Globus pallidus (tissue), 1 donor: ENCODE measurements at places on chromosomes 3 and 15.

- DNase-seq: no peak
Measured at GRCh38 chr3:40680685-40681657, 156.2 kb downstream of the ZNF621 start.

DNA sequence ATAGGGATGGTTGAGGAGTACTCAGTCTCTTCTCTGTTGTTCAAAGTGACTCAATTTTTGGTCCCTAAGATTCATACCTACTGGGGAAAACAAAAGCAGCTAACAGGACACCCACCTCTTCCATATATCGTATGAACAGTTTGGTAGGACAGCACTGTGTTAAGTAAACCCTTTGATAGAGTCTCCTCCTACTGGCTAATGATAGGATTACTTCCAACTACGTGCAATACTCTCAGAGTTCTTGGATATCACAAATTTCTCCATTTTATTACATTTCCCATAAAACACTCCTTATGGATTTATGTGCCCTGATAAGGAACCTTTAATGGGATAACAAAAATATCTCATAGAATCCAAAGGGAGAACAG lies 200.2 kb upstream of the GOLGA6L4 start:
- peak; percentile 16 for DNase-seq

- no peak for DNase-seq
Measured at GRCh38 chr15:80823120-80823519, 44.0 kb downstream of the CEMIP start.

- DNase-seq: no peak
Measured at GRCh38 chr3:72448375-72448823, 399.8 kb downstream of the SHQ1 start.

- no peak for DNase-seq
Measured at GRCh38 chr3:178386401-178386800, 149.8 kb upstream of the KCNMB2 start.

- no peak for DNase-seq
Measured at GRCh38 chr3:145889730-145890129, 271.3 kb downstream of the PLOD2 start.

- DNase-seq: no peak
Measured at GRCh38 chr3:101229681-101230080, 90.7 kb downstream of the IMPG2 start.

- DNase-seq: no peak
Measured at GRCh38 chr3:177338697-177339219, 141.5 kb upstream of the TBL1XR1 start.

DNA sequence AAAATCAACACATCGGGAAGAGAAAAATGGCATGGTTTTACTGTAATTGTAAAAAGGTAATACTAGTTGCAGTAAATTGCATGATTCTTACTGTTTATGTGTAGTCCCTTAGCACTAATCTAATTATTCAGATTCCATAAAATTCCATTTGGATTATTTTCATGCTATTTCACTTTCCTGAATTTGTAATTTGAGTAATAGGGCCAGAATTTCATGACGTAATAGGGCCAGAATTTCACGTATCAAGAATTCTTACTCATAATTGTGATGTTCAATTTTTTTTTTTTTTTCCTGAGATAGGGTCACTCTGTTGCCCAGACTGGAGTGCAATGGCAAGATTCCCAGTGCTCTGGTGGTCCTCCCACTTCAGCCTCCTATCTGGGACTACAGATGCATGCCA lies 2.9 kb upstream of the U2SURP start:
- no peak for DNase-seq

GRCh38 chr3:132256989-132257388 lies 60.2 kb upstream of the ACP3 start:
- DNase-seq: peak; percentile 51

DNA sequence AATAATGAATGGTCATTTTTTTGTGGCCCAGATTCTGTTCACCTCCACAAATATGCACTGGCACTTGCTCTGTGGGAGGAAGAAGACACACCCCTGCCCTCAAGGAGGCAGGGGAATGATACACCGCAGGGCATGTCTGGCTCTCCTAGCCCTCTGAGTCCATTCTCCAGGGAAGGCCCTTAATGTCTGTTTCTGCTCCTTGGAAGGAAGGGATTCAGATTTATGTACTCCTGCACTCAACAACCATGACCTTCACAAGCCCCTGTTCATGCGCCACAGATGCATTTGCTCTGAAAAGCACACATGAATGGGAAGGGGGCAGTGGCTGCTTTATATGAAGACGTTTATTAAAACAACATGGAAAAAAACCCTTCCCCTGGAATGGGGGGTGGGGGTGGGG lies 333.8 kb downstream of the EPHB1 start:
- no peak for DNase-seq

DNA sequence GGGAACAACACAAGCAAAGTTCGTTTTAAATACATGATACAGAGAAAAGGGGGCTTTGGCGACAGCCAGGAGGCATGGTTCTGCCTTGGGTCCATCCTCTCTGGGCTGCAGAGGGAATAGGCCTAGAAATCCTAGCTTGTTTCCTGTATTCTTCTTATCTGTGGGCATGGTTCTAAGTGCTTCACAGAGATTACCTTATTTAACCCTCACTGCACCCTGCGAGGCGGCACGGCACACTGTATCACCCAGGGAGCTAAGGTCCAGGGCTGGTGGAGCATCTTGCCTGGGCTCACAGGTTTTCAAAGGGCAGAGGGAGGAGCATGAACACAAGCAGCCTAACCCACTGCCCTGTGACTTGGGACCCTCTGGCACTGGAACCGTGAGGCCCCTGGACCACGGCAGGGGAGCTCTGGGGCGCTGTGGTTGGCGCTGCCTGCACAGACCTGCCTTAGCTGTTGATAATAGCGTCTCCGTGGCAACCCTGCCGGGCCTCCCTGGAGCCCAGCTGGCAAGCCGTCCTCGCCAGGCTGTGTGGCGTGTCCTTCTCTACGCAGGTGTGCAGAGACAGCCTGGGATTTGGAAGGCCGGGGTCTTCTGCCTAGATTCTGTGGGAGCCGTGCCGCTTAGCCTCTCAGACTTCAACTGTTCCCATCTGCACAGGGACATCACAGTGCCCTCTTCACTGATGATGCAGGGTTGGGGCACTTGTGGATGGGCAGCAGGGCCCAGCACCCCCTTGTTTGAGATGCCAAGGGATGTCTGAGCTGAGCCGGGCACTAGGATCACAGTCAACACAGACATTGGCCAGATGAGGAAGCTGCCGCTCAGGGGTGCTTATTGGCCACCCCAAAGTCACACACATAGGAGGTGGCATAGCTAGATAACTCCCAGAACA lies 154.6 kb upstream of the TLE3 start:
- DNase-seq: no peak

- DNase-seq: no peak
Measured at GRCh38 chr3:126101521-126101982, 17.6 kb upstream of the SLC41A3 start.

DNA sequence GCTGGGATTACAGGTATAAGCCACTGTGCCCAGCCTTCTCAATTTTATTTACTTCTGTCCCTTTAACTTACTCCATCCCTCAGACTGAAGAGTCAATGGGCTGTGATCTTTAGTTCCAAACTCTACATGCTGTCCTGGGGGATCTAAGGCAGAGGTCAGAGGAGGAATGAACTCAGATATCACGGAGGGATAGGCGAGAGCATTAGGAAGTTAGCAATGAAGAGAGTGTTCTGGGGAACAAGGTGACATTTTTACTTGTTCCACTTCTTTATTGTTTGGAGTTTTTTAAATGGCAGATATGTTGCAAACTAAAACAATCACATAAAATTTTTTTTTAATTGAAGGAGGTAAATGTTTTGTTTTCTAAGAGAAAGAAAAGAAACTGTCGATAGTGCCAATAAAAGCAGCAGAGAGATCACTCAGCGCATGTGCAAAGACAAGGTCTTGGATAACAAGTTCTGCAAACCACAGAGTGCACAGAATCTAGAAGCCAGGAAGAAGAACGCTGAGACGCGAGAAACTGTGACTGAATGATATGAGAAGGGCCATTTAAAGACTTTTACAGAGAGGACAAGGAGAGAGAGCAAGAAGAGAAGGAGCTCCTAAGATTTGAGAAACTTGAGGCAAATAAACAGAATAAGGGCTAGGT lies 10.8 kb upstream of the CA12 start:
- no peak for DNase-seq

- no peak for DNase-seq
Measured at GRCh38 chr15:62647202-62647842, 395.2 kb upstream of the TPM1 start.

DNA sequence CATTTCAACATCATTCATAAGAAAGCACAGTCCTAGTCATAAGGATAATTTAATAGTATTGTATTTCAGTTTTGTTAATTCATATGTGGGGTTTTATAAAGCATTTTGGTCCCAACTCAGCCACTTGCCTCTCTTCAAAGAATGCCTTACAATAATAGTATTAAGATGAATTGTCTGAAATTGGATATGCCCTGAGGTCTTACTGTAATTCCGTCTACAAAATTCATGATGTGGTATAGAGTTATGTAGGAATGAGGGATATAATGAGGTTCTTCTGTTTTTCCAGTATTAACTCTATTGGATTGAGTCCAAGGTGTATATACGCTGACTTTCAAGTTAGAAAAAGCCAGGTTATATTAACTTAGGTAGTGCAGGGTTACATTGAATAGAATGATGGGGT lies 177.0 kb downstream of the GOLIM4 start:
- no peak for DNase-seq

GRCh38 chr3:45546716-45547701 lies 47.5 kb upstream of the LIMD1 start:
- peak; percentile 54 for DNase-seq

- DNase-seq: no peak
Measured at GRCh38 chr15:98874773-98875172, 132.8 kb downstream of the PGPEP1L start.

GRCh38 chr15:65783872-65784271 lies 8.2 kb downstream of the DENND4A start:
- no peak for DNase-seq

- no peak for DNase-seq
Measured at GRCh38 chr15:66746231-66746605, 44.2 kb downstream of the SMAD6 start.

DNA sequence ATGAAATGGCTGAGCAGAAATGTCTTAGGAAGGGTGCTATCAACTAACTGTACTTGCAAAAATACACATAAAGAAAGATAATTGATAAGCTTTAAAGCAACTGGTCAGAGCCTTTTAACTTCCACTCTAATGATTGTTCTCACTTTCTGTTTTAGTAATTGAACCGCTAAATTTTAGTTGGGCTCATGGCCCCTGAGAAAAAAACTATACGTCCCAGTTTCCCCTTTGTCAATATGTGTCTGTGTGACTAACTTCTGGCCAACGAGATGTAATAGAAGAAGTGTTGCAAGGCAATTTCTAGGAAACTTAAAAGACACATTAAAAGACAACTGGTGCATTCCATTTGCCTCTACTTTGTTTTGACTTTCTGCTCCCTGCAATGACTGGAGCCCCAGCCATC lies 223.9 kb downstream of the NR1D2 start:
- DNase-seq: no peak

GRCh38 chr3:62567097-62568021 lies 194.0 kb upstream of the FEZF2 start:
- DNase-seq: no peak

DNA sequence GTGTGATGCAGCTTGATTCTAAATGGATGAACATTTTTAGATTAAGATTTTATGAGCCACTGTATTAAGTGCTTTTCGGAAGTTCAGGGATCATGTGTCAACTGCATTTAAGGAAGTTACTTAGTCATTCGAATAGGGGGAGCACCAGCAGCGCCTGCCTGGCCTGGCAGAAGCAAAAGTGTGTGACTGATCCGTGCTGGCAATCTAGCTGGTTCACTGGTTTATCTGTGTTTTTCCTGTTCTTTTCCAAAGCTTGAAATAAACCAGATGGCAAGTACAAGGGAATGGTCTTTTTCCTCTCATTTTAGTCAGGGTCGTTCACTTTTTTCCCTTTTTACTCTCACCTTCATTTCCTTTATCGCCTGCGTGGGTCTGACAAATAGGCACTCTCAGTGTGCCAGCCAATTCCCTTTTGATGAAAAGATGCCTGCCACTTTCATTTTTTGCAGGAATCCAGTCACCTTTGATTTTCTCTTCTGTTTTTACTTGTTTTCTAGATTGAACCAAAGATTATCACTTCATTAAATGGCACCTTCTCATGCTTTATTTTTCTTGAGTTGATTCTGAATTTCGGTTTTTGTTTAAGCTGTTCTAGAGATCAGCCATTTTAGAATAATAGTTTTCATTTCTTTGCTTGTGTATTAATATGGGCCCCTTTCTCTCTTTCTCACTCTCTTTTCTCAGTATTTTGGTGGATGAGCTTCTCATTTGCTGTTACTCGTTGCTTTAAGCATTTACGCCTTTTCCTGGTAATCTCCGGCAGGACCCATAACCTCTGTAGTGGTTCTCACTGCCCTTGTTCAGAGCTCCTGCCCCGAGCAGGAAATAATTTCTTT lies 2.8 kb downstream of the ABHD2 start:
- peak; percentile 69 for DNase-seq

GRCh38 chr3:106332129-106332528 lies 463.3 kb upstream of the CBLB start:
- no peak for DNase-seq

DNA sequence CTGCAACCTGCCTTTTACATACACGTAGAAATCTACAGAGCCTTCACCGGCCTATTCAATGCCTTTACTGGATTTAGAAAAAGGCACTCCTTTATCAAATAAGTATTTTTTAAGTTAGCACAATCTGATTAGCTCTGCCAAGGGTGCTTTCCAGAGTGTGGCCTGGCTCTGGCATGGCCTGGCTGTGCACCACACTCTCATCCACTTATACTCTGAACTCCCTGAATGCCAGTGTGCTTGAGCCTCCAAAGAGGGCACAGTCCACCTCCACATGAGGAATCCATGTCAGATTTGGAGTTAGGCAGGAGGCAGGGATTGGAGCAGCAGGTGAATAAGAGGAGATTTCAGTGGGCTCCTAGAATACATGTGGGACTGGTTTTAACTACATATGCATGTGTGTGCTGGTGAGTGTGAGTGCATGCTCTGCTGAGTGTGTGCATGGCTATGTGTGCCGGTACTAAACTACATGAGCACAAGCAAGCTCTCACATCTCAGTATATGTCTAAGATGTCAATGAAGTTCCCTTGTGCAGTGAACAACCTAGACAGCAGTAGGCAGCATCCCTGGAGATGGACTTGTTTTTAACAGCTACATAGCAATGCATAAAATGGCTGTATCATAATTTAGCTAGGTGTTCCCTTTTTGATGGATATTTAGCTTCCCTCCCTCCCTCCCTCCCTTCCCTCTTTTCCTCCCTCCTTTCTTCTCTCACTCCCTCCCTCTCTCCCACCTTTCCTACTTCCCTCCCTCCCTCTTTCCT lies 17.8 kb upstream of the ZFAND6 start:
- DNase-seq: no peak

- DNase-seq: no peak
Measured at GRCh38 chr15:85034276-85034675, 52.6 kb downstream of the PDE8A start.

DNA sequence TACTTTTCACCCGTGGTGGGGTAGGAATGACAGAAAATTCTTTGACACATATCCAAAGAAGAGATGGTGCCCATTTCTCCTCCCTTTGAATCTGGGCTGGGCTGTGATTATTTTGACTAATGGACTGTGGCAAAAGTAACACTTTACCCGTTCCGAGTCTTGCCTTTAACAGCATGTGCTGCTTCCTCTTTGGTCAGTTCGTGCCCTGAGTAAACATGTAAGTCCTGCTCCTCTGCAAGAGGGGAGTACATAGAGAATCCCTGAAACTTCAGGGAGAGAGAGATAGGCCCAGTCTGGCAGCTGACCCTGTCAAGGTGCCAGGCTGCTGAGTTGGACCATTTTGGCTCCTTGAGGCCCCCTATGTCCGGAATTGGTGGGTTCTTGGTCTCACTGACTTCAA lies 243.1 kb downstream of the EPHB1 start:
- DNase-seq: no peak
